NCI-H1092 treated with DMSO at 0.1 percent for 48 hours (cell line): ENCODE measurements at places on chromosomes 11 and 22.
A peak's percentile ranks its signal among the peaks of the same experiment; 100 is the strongest.

DNA sequence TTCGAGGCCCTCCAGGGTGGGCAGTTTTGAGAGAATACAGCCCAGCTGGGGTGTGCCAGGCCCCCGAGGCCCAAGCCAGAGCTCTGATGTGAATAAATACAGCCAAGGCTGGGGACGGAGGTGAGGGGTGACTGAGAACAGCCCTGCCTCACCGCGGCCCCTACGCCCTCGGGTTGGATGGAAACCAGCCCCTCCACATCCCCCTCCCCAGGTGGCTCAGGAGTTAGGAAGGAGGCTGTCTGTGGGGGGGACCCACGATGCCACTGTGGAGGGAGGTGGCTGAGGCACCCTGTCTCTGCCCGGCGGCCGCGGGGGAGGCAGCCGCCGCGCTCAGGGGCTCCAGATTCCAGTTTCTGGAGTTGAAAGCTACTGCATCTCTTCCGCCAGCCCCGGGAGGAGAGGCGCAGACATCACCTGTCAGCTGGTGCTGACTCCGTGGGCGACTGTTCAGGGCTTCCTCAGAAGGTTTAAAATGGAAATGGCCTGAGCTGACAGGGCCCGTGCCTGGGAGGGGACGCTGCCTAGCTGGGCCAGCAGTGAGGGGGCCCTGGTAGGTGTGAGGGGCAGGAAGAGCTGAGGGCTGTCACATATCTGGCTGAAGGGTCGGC lies 1.4 kb downstream of the FLRT1 start:
- no peak for DNase-seq

GRCh38 chr11:58631378-58631777 lies 8.9 kb downstream of the CNTF start:
- no peak for DNase-seq

DNA sequence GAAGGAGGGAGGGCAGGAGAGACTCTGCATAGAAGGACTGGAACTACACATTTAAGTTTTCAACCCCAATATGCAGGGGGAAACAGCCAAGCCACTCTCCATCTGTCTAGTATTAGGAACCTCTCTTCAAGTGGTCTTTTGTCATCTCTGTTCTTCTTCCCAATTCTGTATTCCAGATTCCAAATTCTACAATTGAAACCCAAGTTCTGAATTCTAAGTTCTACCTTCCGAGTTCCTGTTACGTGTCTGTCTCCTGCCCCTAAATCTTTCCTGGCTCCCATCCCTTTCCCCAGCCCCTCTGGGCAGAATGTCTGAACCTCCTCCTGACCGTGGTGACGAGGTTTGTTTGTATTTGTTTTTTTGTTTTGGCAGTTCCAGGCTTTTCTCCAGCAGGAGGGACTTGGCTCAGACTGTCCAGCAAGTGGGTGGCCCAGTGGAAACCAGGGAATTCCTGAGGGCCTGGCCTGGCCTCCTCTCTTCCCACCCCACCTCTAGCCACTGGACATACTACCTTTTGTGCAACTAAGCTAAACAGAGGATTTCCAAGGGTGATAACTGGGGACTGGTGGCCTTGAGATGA lies 1.6 kb upstream of the THOC5 start:
- DNase-seq = no peak

DNA sequence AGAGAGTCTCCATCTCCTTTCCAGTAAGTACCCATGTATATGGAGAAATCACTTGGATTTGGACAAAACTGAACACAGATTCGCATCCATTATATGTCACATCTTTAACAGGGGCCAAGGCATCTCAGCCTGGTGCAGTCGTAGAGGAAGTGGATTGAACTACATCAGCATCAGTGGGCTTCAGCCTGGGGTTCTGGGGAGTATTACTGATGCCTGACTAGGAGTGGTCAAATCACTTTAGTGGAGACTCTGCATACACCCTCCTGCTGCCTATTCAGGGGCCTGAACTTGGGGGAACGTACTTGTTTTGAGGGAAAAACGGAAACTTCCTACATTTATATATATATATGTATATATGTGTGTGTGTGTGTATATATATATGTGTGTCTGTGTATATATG lies 72.8 kb downstream of the GAB4 start:
- no peak for DNase-seq

- DNase-seq = no peak
These were observed 346.0 kb upstream of the NCAM1 start for GRCh38 chr11:112615238-112615637.

DNA sequence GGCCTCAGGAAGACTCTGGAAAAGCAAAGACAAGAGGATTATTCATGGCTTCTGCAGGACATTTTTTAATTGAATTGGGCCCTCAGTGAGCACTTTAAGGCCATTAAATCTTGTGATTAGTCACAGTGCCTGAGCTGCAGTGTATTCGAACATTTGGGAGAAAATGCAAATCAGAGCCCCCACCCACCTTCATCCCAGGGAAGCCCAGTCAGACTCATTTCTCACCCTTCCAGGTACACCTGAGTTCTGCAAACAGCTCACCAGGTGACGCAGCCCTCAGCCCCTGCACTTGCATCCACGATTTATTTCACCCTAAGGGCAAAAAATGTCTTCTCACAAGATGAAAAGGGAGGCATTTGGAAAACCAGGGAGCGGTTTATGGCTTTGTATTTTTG lies 128.7 kb downstream of the MPPED1 start:
- DNase-seq = no peak

- DNase-seq = no peak
These were observed 14.2 kb upstream of the VSIG10L2 start for GRCh38 chr11:125931668-125932067.

DNA sequence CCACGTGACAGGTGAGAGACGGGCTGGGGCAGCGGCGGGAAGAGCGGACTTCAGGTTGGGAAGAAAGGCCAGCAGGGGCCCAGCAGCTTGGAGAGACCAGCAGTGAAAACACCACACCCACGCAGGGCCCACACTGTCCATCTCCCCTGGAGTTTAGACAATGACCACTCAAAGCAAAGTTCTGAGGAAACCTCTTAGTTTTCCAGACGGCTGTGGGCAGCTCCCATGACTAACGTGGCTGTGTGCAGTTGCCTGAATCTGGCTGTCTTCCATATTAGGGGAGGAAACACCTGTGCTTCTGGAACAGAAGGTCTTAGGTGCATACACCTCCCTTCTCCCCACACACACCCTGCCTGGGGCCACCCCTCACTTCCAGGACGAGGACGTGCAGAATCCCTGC lies 70.6 kb upstream of the TTLL12 start:
- no peak for DNase-seq

DNA sequence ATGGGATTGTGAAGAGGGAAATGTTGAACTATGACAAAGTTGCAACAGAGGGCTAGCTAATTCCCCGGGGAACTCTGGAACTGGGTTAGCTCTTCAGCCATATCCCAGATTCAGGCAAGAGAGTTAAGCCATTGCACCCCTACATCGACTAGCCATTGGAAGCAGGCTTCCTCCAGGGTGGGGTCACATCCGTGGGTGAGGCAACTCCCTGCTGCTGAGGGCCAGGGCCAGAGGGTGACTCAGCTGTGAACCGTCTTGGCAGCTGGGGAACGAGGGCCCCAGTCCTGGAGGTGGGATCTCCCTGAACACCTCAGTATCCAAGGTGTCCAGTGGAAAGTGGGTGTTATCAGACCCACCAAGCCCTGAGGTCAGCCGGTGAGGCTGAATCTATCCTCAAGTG lies 41.1 kb downstream of the RPS6KA4 start:
- DNase-seq = no peak

GRCh38 chr22:41447435-41448188 lies 1.0 kb upstream of the TOB2 start:
- DNase-seq = peak; percentile 76

GRCh38 chr22:35928285-35928798 lies 100.3 kb downstream of the RBFOX2 start:
- DNase-seq = no peak
